Thymus (tissue), 14 donors: ENCODE measurements at places on chromosomes 7 and 10. TPM values are rescaled to one million over a fixed set of nuclear protein-coding genes. Genes with fewer than 3 reads are reported as not detected.

DNA sequence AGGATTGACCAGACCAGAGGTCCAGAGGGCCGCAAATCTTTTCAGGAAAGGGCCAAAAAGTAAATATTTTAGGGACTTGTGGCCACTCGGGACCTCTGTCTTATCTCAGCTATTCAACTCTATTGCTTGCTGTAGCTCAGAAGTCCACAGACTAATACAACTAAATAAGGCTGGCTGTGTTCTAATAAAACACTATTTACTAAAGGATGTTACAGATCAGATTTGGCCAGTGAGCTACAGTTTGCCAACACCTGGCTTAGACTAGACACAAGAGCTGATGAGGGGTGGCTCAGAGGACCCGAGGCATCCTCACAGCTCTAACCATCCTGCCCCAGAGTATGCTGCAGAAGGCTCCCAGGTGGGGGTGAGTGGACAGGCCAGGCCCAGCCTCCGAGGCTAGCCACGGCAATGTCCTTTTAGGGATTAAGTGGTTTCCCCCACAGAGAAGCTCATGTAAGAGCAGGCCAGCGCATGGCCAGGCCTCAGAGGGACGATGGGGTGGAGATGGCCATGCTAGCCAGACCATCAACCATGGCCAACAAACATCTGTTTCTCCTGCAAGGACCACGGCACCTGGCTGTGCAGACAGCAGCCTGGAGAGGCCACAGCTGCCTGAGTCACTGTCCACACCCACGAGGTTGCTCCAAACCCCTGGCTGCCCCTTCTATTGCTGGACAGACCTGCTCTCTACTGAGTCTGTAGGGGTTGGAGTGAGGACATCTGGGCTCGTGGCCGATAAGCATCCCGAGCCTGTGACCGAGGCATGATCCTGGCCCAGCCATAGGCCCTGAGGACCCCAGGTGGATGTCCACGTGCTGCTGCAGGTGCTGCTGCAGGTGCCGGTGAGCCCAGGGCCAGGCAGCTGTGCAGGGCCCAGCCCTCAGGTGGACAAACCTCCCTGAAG lies 76.5 kb downstream of the AFAP1L2 start:
- DNase-seq = no peak

DNA sequence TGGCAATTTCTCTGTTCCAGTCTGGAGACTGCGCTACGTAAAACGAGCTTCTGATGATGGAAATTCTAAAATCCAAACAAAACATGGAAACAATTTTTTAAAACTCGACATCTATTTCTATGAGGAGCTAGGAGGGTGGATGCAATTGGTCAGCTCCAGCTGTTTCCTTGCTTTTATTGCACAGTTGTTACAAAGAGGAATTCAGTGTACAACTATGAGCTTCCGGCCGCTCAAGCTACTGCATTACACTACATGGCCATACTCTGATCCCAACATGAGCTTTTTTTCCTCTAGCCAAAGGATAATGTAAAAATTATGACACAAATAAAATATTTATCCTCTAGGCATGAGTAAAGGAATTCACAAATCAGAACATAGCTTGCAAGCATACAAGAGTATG lies 403.1 kb upstream of the C7orf33 start:
- no peak for DNase-seq

DNA sequence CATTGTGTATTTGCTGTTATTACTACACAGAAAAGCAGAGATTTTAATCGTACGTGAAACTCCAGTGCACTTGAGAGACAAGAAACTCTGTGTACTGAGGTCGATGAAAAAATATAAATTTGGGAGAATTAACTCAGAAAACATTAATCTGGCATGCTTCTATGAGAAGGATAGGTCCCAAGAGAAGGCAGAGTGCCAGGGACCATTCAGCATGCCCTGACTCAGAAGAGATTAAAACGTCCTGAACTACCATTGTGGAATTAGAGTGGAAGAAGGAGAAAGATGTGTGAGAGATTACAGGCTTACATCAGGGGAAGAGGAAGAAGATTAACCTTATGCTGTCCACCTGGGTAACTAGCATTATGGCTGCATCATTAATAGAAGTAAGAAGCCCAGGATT lies 72.4 kb downstream of the REEP3 start:
- no peak for DNase-seq

DNA sequence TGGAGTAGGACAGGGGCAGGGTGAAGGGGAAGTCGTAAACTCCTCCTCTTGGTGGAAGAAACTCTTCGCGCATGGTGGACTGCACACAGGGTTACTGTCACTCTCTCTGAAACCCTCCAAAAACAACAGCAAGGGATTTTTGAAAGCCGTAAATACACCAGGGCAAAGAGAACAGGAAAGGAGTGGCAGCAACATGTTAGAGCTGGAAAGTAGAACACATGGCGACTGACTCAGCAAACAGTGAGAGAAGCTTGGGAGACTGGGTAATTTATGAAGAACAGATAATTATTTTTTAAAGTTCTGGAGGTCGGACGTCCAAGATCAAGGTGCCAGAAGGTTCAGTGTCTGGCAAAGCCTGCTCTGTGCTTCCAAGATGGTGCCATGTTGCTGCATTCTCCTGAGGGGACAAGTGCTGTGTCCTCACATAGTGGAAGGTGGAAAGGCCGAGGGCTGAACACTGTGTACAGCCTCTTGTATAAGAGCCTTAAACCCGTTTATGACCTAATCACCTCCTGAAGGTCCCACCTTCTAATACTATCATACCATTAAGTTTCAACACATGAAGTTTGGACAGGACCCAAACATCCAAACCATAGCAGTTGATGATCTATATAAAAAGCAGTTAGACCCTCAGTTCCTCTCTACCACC lies 22.5 kb upstream of the C10orf53 start:
- DNase-seq = no peak

DNA sequence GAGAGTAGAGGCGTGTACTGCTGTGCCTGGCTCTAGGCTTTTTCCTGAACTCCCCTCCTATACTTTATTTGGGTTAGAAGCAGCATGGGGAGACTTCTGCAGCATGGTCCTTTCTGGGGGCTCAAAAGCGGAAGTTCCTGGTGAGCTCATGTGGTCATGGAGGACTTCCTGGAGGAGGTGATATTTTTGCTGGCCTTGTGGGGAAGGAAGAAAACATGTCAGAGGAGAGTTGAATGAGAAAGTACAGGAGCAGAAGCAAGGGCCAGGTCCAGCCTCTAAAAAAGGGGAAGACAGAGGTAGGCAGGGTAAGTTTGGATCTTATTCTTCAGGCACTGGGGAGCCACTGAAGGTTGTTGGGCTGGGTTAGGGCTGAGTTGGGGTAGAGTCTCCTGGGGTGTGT lies 45.5 kb downstream of the CASTOR2 start:
- DNase-seq = no peak

DNA sequence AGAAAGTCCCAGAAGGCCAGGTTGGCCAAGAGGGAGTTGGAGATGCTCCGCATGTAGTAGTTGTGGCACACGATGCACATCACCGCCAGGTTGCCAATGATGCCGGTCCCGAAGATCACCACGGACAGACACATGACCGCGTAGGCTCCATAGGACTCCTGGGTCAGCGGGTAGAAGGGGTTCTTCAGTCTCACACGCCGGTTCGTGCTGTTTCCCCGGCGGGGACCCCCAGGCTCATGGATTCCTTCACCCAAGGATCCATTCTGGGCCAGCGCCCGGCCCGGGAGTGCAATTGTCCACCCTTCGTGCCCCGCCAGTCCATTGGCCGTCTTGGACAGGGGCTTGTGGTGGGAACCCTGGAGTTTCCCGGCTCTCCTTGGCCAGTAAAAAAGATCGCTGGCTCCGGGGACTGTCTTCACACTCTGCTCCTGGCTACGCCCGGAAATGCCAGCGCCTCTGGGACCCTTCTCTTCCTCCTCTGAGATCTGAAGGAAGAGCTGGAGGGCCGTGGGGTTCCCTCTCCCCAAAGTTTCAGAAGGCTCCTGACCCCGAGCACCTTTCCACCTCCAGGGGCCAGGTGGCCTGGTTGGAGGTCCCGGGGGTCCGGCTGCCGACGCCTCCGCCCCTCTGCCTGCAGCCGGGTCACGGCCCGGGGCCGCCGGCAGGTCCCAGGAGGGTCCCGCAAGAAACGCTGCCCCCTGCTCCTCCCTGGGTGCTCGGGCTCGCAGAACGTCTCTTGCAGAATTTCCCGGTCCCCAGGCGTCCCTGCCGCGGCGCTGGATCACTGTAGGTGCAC lies 1.3 kb downstream of the GPR37 start:
- DNase-seq = no peak

DNA sequence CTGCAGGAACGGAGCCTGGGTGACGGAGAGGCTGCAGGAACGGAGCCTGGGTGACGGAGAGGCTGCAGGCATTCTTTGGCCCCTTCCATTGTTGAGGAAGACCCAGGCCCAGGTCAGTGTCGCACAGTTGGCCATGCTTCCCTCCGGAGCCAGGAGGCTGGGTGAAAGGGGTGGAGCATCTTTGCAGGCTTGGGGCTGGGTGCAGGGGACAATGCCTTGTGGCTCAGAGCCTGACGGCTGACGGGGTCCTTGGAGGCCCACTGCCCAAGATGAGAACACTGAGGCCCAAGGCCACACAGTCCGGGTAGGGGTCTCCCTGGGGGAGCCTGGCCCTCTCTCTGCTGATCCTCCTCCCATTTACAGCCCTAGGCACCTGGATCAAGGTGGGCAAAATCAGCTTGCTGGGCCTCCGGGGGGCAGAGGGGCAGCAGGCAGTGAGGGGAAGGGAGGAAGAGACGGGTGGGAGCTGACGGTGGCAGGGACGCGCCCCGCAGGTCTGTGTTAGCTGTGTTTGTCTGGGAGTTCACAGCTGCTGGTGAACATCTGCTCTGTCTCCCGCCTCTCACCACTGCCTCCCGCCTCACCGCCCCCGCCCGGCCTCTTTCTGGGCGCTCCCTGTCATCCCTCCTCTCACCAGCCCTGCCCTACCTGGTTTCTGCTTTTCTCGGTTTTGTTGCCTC lies 30.6 kb upstream of the PCBD1 start:
- peak; percentile 78 for DNase-seq

GRCh38 chr7:90713628-90714027 lies 117.5 kb downstream of the CDK14 start:
- DNase-seq = no peak

Gene ASAH2
- total RNA-seq = 1.4 TPM

Gene NUTM2B
- total RNA-seq = 0.61 TPM
